ENCODE measurements at places on chromosomes 6 and 20. TPM values are rescaled to one million over a fixed set of nuclear protein-coding genes. Genes with fewer than 3 reads are reported as not detected.

- no peak overlapping the region for H3K4me3 ChIP-seq
- no peak overlapping the region for H3K27ac ChIP-seq
- no peaks in the 10 kb centered on the region for H3K4me1 ChIP-seq
- no peaks in the 10 kb centered on the region for H3K36me3 ChIP-seq
Measured at GRCh38 chr6:79544299-79544927, 7.2 kb upstream of the LCA5 start.

DNA sequence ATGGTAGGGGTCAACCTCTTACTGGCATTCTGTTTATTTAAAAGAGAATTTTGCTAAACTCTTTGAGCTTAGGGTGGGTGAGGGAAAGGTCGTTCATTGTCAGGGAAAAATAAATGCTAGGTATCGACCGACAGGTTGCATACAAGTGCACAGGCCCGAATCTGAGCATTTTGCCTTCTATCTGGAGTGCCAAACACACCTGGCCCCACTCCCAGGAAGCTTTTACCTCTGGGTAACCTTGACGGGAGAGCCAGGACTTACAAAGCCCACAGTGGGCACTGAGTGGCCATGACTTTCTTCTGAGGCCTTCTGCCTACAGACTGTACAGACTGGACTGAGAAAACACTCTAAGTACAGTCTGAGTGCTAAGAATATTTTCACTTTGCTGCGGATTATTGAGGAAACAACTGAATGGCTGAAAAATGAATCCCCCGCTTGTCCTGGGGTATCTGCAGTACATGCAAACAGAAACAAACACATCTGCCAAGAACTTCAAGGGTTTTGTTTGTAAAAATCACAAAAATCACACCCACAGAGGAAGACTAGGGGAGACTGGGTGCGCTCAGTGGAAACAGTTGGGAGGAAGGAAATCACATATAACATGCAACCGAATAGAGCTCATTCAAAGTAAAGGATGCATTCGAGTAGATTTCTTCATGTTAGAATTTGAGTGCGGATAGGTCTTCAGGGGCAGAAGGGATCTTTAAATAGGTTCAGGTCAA is 152.8 kb downstream of the NFATC2 start:
- H3K27me3 ChIP-seq: no peaks in the 10 kb centered on the region
- H3K27ac ChIP-seq: peak overlapping the region; percentile 89
- peaks cover 53% of the 10 kb centered on the region for H3K4me1 ChIP-seq
- DNase-seq: peak; percentile 9
- H3K36me3 ChIP-seq: no peaks in the 10 kb centered on the region

GRCh38 chr20:57743450-57744095 is 33.8 kb upstream of the PMEPA1 start:
- no peak overlapping the region for H3K4me3 ChIP-seq
- H3K27me3 ChIP-seq: peaks cover 14% of the 10 kb centered on the region
- peaks cover 2% of the 10 kb centered on the region for H3K4me1 ChIP-seq
- no peak for DNase-seq

GRCh38 chr6:16523606-16524379 is 237.5 kb downstream of the ATXN1 start:
- peaks cover 5% of the 10 kb centered on the region for H3K4me1 ChIP-seq
- H3K27ac ChIP-seq: no peak overlapping the region
- DNase-seq: no peak
- H3K36me3 ChIP-seq: peaks cover 16% of the 10 kb centered on the region
- no peak overlapping the region for H3K4me3 ChIP-seq

- no peaks in the 10 kb centered on the region for H3K4me1 ChIP-seq
- no peaks in the 10 kb centered on the region for H3K27me3 ChIP-seq
- no peak overlapping the region for H3K27ac ChIP-seq
- no peak overlapping the region for H3K4me3 ChIP-seq
- no peaks in the 10 kb centered on the region for H3K36me3 ChIP-seq
Measured at GRCh38 chr6:157440171-157440570, 59.2 kb downstream of the ZDHHC14 start.

DNA sequence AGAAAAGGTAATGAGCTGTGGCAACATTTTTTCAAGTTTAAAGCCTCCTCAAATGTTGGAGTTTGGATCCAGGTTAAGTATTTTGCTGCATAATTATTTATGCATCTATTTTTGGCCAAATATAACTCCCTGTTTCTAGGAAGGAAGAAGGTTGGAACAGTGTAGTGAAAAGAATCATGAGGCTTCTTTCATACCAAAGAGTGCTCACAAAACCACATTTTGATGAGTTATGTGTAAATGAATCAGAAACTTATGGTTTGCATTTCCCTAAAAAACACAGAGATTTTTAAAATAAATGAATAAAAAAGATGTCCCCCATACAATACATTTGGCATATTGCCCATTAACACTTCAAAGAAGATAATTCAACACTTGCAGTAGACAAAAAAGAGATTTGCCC is 246.9 kb upstream of the PRDM1 start:
- H3K27me3 ChIP-seq: no peaks in the 10 kb centered on the region
- H3K27ac ChIP-seq: no peak overlapping the region
- no peak for DNase-seq
- no peaks in the 10 kb centered on the region for H3K4me1 ChIP-seq
- no peaks in the 10 kb centered on the region for H3K36me3 ChIP-seq

DNA sequence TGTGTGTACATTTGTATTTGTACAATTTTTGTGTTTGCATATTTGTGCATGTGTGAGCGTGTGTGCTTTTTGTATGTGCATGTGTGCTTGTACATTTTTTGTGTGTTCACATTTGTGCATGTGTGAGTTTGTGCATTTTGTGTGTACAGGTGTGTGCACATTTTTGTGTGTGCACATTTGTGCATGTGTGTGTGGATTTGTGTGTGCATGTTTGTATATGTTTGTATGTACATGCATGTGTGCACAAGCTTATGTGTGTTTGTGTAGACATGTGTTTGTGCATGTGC is 28.9 kb downstream of the PRR18 start:
- H3K36me3 ChIP-seq: no peaks in the 10 kb centered on the region
- H3K27ac ChIP-seq: no peak overlapping the region
- no peak for DNase-seq
- H3K4me3 ChIP-seq: no peak overlapping the region
- H3K27me3 ChIP-seq: peaks cover 1% of the 10 kb centered on the region
- H3K4me1 ChIP-seq: peaks cover 5% of the 10 kb centered on the region

- H3K27ac ChIP-seq: no peak overlapping the region
- H3K4me1 ChIP-seq: no peaks in the 10 kb centered on the region
- no peaks in the 10 kb centered on the region for H3K27me3 ChIP-seq
- no peaks in the 10 kb centered on the region for H3K36me3 ChIP-seq
- no peak for DNase-seq
Measured at GRCh38 chr6:84095156-84095555, 61.6 kb downstream of the MRAP2 start.

- H3K36me3 ChIP-seq: peaks cover 4% of the 10 kb centered on the region
- H3K27ac ChIP-seq: no peak overlapping the region
- H3K4me3 ChIP-seq: no peak overlapping the region
- no peak for DNase-seq
Measured at GRCh38 chr6:116507324-116507723, 4.1 kb upstream of the CALHM5 start.

DNA sequence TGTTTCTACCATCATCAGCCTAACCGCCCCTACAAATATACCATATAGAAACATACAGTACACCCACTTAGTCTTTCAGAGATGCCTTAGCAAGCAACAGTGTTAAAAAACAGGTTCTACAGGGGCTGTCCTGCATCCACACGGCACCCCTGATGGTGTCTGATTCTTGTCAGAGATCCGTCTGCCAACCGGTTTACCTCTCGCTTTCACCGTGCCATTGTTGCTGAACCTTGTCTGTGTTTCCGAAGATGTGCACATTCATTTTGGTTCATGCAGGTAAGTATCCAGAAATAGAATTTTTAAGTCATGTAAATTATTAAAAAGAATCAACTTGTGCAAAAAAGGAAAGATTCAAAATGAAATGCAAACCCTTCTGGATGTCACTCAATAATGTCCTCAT is 52.9 kb downstream of the EPHA7 start:
- H3K4me1 ChIP-seq: no peaks in the 10 kb centered on the region
- DNase-seq: no peak
- H3K27ac ChIP-seq: no peak overlapping the region
- H3K4me3 ChIP-seq: no peak overlapping the region
- H3K36me3 ChIP-seq: no peaks in the 10 kb centered on the region
- H3K27me3 ChIP-seq: no peaks in the 10 kb centered on the region

PDYN gene
- polyA plus RNA-seq: not detected

F13A1 gene
- polyA plus RNA-seq: 0.04 TPM

SLC17A1 gene
- not detected for polyA plus RNA-seq

HLA-DQB2 gene
- 0.91 TPM for polyA plus RNA-seq

TTBK1 gene
- not detected for polyA plus RNA-seq

GABRR1 gene
- not detected for polyA plus RNA-seq

Measured in naive thymus-derived CD8-positive, alpha-beta T cell (primary cell).